ENCODE measurements at places on chromosomes 2 and 18. TPM values are rescaled to one million over a fixed set of nuclear protein-coding genes. Genes with fewer than 3 reads are reported as not detected.

The GALR1 gene
- total RNA-seq = 0.31 TPM

The BCS1L gene
- 30.4 TPM for total RNA-seq

The CHN1 gene
- 49.1 TPM for total RNA-seq

The SERPINB13 gene
- not detected for total RNA-seq

The KIAA2012 gene
- total RNA-seq = 1.9 TPM

All from parietal lobe (tissue), 2 donors.